Muscle of back (tissue), 13 donors: ENCODE measurements at places on chromosomes 3 and 15. TPM values are rescaled to one million over a fixed set of nuclear protein-coding genes. Genes with fewer than 3 reads are reported as not detected.
A peak's percentile ranks its signal among the peaks of the same experiment; 100 is the strongest.

DNA sequence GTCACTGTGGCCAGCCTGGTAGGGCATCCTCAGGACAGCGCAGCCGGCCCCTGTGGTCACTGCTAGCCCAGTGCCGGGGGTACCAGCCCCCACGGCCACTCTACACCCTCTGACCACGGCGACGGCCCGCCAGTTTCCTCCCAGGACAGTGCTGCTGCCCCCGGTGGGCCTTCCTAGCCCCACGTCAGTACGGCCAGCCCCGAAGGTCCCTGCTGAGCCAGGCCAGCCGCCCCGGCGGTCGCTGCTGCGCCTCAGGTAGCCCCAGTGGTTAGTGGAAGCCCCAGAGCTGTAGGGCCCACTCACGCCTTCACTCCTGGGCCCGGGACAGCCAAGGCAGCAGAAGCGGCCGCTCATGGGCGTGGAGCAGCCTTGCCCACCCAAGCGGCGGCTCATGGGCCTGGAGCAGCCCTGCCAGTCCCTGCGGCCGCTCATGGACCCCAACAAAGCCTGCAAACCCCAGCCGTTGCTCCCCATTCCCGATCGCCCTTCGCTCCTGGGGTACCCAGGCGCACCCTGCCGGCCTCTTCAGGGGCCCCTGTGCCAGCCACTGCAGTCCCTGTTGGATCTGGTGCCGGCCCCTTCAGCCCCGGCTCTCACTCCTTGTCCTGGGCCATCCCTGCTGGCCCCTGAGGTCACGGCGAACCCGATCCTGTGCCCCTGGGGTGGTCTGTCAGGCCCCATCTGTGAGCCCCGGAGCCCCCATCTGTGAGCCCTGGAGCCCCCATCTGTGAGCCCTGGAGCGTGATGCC, 9.5 kb upstream of the ROPN1B start:
- no peak for DNase-seq

DNA sequence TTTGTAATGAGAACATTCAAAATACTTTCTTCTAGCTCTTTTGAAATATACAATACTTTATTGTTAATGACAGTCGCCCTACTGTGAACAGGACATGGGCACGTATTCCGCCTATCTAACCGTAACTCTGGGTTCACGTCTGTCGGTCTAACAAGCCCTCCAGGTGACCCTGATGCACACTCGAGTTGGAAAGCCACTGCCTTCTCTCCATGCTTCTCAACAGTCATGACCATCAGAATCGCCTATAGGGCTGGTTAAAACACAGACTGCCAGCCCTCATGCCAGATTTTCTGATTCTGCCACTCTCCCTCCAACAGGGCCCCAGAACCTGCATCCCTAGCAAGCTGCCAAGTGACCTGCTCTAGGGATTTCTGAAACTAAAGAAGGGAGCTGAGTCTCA, 140.2 kb downstream of the FOXP1 start:
- no peak for DNase-seq

GRCh38 chr3:121957674-121958415, 63.6 kb downstream of the SLC15A2 start:
- peak; percentile 1 for DNase-seq

- peak; percentile 90 for DNase-seq
Measured at GRCh38 chr15:77633134-77633912, 611 bp upstream of the LINGO1 start.

DNA sequence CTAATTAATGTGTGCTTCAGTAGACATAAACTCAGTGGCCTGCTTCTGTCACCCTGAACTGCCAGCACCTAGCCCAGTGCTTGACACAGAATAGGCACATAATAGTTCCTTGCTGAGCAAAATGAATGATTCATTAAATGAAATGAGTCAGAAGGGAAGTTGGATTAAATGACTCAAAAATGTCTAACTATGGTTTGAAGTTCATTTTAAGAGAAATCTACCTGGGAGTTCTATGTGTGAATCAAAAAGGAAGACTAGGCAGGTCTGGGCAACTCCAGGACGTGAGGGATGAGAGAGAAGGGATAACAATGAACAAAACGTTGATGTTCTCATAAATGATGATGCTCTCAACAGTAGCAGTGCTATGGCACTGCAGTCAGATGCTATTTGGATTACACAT, 175.0 kb downstream of the CFAP20DC start:
- no peak for DNase-seq

DNA sequence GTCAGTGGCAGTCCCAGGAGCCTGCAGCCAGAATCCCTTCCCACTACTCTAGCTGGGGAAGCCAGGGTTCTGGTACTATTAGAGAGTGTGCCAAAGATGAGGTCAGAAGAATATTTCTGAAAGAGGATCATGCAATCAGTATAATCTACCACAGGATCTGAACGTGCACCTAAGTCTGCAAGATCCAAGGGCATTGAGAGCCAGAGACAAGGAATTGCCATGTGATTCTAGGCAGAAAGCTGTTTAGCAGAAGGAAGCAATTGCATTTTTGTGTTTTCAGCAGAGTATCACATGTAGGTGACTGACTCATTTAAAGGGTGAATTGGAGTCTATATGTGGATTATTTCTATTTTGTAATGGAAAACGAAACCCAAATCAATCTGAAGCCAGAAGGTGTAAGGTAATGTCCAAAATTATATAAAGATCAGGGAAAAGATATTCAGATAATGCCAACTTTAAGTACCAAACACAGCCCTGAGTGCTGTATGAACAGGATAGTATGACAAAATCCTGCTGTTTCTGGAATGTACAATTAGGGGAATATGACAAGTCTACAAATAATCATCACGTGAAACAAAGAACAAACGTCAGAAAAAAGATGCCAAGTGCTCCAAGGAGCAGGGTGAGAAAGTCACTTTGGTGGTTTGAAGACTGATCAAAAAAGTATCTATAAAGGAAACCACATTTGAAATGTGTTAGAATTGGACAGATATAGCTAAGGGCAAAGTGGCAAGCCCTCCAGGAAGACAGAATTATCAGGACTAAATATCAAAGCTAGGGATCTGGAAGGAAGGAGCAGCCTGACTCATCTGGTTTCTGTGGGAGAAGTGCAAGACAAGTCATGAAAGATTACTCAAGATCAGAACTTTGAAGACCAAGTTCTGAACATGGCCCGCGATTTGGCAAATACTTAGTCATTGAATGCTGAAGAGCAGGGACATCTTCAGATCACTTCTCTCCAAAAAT, 1036.6 kb downstream of the NTRK3 start:
- DNase-seq = peak; percentile 59

GRCh38 chr3:188339410-188340295, 185.7 kb downstream of the LPP start:
- DNase-seq = no peak

DNA sequence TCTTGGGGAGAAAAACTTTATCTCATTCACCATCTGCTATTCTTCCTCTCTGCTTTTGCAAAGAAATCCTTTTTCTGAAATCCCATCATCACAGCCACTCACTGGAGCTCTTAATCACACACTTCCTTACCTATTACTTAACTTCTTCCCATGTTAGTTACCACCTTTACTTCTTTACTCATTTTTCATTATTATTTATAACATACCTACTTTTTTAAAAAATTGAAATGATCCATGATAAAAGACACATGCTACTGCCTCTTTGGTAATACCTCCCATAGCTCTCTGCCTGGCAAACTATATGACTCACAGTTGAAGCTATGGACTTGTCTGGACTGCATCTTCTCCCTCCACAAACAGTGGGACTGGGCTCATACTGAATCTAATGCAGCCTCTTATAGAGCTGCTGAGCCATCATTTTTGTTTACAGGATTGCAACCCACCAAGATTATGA, 150.3 kb downstream of the TNIK start:
- no peak for DNase-seq

DNA sequence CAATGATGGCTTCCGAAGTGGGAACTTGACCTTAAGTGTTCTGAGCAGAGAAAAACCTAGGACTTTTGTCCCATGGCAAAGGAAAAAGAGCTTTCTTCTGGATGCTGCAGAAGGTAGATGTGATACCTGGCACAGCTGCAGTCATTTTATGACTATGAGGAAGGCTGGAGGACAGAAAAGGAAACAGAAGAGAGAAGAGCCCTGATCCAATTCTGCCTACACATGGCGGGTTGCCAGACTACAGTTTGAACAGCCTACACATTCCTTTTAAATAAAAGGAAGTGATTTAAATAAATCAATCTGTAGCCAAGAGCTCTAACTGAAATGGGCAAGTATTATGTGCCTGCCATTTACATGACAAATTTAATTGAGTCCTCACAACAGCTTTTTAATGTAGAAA, 43.6 kb upstream of the CHRNB4 start:
- no peak for DNase-seq

GRCh38 chr15:76974456-76975036, 20.4 kb upstream of the PSTPIP1 start:
- no peak for DNase-seq

DNA sequence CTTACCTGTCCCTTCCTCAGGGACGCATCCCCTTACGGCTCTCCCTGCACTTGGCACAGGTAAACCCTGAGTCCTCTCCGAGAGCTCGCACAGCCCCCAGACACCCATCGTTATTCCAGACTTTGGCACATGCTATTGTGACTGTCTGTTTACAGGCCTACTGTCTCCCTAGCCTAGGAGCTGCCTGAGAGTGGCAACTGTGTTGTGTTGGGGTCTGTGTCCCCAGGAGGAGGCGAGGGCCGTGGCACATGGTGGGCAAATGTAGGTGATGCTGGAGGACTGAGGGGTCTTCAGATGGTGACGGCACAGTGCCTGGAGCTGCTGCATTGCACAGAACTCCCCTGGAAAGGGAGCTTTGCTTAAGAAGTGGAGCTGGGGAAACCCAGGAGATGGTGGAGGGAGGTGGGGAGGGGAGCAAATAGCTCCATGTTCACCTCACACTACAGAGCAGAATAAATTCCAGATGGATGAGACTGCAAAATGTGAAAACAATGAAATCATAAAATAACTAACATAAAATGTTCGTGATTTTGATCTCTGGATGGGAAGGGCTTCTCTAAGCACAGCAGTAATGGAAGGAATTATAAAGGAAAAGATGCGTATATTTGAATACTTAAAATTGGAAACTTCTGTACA, 96.5 kb downstream of the SMAD6 start:
- DNase-seq = no peak

DNA sequence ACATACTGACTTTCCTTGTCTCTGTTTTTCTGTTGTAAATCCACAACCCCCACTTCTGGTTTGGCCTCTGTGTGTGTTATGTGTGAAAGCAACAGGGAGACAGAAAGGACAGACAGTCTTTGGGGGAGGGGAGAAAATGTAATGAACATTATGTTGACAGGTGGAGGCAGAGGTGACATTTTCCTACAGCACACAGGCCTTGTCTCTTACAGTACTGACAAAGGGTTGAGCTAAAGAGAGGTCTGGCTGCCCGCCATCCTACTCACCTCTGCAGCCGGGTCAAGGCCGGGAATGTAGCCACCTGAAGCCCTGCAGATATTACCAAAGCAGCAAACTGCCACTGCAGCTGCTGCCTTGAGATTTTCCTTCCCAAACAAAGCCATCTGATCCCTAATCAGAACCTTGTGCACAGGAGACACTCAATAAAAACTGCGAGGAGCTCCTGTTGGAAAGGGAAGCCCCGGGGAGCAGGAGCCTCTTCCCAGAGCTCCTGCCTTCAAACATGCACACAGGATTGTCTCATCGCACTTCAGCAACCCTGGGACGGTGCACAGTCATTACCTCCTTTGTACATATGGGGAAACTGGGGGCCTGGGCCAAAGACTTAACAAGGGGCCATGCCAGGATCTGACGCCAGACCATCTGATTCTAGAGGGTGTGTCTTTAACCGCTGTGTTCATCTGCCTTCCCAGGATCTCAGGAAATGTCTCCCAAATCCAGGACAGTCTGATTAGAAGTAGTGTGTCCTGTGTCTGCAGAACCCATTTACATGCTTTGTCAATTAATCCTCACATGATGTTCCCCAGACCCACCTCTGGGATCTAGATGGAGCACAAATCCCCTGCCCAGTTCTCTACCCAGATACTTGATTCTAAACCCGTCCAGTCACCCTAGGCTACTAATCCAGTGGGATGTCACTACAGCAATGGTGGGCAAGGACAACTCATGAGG, 14.2 kb downstream of the MYO5C start:
- DNase-seq = no peak

GRCh38 chr3:16460273-16460672, 53.2 kb downstream of the RFTN1 start:
- DNase-seq = no peak

GRCh38 chr15:68630836-68631235, 52.0 kb downstream of the CORO2B start:
- no peak for DNase-seq

GRCh38 chr15:57861034-57861638, 154.6 kb downstream of the POLR2M start:
- DNase-seq = peak; percentile 68

DNA sequence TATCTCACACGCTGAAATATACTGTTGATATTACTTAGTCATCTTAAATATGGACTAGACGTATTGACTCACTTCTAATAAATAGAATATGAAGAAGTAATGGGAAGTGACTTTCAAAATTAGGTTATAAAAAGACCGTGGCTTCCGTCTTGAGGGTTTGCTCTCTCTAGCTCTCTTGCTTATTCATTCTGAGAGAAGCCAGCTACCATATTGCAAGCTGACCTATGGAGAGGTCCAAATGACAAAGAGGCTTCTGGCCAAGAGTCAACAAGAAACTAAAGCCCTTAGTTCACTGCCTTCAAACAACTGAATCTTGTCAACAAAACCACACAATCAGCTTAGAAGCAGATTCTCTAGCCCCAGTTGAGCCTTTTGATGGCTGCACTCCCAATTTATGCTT, 46.1 kb downstream of the SLC9C1 start:
- no peak for DNase-seq

GRCh38 chr3:71240034-71240433, 343.5 kb downstream of the FOXP1 start:
- no peak for DNase-seq

DNA sequence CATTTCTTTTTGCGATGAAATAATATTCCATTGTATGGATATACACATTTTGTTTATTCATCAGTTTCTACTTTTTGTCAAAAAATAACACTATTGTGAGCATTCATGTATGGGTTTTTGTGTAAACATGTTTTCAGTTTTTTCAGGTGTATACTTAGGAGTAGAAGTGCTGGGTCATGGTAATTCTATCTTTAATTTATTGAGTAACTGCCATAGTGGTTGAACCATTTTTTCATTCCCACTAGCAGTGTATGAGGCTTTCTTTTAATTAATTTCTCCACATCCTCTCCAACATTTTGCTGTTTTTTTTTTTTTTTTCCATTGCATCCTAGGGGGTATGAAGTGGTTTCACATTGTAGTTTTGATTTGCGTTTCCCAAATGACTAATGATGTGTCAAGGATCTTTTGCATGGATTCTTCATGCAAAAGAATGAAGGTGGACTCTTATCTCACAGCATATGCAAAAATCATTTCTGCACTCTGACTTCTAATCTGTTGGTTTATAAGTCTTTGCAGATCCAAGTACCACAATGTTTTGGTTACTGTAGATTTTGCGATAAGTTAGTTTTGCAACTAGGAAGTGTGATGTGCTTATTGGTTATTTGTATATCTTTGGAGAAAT, 12.6 kb downstream of the ATP2C1 start:
- DNase-seq = no peak

The RBP2 gene
- polyA plus RNA-seq = 0.53 TPM

The C2CD4A gene
- polyA plus RNA-seq = not detected

The ZIC4 gene
- polyA plus RNA-seq = 10.0 TPM

The GATM gene
- polyA plus RNA-seq = 370 TPM
